Mammary microvascular endothelial cell (primary cell): ENCODE measurements at places on chromosomes 6 and 20. TPM values are rescaled to one million over a fixed set of nuclear protein-coding genes. Genes with fewer than 3 reads are reported as not detected.

Gene OGFRL1
- 43.2 and 43.8 TPM in 2 replicates for total RNA-seq

Gene C6orf141
- 10.6 and 11.3 TPM in 2 replicates for total RNA-seq

Gene SNX3
- total RNA-seq: 203 and 211 TPM in 2 replicates

Gene GABRR2
- 0.39 TPM in 1 of 2 replicates, not detected in the other for total RNA-seq

Gene AKAP12
- total RNA-seq: 383 and 413 TPM in 2 replicates

Gene TINAG
- not detected in 2 replicates for total RNA-seq
